ENCODE measurements at places on chromosomes 3 and 15. TPM values are rescaled to one million over a fixed set of nuclear protein-coding genes. Genes with fewer than 3 reads are reported as not detected.

DNA sequence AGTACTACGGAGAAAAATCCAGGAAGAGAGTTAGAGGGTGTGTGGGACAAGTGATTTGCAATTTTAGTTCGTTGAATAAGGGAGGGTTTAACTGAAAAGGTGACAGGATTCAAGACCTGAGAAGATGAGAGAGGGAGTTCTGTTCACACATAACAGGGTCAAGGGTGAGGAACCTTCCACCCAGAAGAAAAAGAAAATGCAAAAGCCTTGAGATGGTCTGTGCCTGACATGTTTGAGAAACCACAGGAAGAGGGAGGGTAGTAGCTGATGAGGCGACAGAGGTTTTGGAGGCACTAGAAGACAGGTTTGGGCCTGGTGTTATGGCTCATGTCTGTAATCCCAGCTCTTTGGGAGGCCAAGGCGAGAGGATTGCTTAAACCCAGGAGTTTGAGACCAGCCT lies 591 bp upstream of the SLC25A20 start:
- no peak for DNase-seq

The P3H2 gene
- total RNA-seq, result not detected

DNA sequence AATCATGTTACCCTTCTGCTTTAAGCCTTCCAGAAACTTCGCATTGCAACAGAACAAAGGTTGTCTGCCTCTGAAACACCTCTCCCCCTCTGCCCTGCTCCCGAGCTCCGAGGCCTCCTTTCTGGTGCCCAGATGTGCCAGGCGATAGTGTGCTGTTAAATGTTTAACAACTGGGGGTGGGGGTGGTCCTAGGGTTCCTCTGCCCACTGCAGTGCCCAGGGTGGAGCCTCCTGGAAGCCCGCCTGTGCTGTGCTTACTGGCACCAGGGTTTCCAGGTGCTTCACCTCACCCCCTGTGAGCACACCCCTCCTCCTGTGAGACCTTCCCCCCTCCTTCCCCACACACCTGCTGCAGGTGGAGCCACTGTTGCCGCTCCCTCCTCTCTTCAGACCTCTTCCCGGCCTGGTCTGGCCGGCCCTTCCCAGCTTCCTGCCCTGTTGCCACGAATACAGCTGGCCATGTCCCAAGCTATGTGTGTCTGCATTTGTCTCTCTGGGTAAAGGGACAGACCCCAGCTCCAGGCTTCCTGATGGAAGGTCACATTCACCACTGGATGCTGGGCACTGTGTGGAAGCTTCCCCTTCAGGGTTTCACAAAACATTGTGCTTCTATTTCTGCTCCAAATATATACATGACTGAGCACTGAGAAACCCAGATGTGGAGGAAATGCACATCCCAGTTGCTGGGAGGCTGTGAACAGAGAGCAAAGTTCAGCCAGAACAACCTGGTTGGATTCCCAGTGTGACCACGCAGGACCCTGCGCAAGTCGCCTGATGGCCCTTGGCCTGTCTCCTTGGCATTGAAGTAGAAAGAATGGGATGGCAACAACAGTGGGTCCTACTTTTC lies 37.2 kb downstream of the MGLL start:
- DNase-seq, result no peak

- DNase-seq, result no peak
Measured at GRCh38 chr15:25799906-25800700, 63.0 kb downstream of the ATP10A start.

The TGFBR2 gene
- 29.5 TPM for total RNA-seq

DNA sequence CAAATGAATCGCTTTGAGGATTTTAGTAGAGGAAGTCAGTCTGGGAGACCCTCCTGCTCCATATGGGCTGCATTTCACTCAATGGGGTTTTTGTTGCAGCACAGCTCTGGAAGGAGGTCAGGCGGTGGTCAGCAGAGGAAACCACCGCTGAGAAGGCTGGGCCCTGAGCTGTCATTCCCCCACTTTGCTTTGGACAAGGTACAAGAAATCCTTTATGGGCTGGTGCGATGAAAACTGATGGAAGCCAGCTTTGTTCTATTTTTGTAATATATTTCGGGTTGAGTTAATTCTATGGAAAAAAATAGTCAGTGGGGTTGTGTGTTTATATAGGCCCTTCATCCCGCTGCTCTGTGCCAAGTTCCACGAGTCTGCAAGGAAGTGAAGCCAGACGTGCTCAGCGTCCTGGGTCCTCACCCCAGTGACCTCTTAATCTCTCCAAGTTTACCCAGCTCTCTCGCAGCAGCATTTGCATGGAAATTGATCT lies 157.1 kb upstream of the TMC3 start:
- DNase-seq, result no peak

The HYAL1 gene
- 0.36 TPM for total RNA-seq

- DNase-seq, result no peak
Measured at GRCh38 chr15:89910891-89911626, 1.7 kb downstream of the ARPIN start.

DNA sequence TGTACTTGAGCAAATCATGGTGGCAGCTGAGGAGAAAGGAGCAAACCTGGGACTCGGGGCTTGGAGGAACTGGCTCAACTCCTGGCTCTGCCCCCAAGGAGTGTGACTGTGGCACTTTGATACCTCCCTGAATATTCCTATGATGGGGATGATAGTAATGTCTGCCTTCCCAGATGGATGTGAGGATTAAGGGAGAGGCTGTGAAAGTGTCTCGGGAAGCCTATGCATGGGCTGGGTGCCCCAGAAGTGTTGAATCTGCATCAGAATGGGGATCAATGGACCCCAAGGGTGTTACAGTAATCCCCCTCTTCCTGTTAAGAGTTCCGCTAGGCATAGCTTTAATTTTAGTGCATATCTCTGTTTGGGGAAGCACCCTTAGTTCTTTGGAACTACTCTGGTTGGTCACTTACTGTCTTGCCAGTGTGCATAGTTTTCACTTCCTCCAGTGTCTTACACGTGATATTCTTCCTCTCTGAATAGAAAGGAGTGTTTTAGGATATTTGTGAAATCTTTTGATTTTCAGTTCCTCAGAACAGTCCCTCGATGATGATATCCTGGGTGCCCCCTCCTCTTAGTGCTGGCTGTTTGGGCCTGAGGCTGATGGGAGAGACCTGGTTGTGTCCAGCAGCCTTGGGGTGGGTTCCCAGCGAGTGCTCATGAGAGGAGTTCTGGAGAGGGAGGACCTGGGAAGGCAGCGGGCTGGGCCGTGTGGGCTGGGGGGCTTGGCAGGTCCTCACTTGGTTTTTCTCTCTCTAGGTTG lies 97.5 kb downstream of the CHDH start:
- peak; percentile 71 for DNase-seq

DNA sequence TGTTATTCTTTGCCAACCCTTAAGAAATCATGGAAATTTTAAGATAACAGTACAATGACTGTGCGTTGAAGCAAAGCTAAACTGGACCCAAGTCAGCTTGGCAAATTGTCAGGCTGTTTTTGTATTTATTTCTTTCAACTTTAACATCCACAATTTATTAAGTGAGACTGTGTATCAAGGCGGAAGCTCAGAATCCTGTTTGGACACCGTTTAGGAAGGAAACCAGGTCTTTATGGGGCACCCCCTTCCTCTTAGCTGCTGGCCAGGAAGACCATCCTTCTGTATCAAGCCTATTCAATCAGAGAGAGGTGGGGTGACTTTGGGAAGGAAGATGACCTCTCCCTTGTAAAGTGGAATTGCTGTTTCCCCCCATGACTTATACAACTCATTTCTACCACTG lies 166.0 kb downstream of the MCTP2 start:
- no peak for DNase-seq

DNA sequence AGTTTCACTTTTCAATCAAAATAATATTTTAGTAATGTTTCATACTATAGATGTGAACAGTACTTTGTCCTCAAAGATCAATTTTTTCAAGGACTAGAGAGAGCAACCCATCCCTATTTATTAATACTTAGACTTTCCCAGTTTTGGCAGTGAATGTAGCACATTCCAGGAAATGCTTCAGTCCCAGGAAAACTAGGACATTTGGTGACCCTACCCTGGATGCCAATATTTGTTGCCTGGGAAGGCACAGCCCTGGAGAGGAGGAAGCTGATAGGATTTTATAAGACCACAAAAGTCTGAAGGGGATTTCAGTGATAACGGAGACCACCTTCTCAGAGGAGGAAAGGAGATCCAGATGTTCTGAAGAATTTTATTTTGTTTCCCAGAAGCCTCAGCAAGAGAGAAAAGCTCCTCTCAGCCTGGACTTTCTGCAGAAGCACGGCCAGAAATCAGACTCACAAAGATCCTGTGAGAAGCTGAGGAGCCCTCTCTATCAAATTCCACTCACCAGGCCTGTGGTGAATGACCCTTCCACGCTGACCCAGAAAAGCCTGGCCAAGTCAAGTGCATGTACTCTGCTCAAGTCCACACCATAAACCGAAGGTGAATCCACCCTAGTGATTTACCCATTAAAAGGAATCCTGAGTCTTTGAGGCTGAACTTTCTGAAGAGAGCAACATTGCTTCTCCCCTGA lies 87.7 kb upstream of the ABHD17C start:
- DNase-seq, result no peak

GRCh38 chr3:188051801-188052168 lies 102.2 kb upstream of the LPP start:
- no peak for DNase-seq

- DNase-seq, result no peak
Measured at GRCh38 chr15:39860200-39860599, 59.9 kb downstream of the GPR176 start.

DNA sequence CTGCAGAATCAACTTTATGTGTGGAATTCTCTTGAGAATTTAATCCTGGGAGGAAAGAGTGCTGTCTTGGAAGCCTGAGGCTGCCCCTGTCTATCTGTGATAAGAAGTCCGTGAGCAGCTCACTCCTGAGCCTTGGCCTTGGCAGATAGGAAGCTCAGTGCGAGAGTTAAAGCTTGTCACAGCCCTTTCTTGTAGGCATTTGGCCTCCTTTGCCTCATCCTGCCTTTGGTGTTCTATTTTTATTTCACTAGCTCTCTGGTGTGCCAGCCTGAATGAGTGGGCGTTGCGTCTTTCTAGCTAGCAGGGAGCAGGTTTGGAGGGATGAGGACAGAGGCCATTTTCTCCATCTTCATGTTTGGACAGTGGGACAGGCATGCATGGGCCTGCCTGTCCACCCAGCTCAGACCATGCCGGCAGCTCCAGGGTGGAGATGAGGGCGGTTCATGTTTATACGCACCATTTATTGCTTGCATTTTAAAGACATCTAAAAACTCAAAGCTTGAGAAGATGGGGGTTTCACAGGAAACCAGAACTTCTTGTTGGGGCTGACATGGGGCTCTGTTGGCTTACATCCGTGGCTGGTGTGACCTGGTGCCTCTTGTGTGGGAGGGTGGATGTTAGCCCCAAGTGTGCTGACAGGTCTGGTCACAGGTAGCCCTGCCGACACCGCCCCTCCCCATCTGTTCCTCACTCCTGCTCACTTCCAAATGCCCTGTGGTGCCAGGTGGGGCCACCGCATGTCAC lies 29.8 kb downstream of the IRAK2 start:
- no peak for DNase-seq

GRCh38 chr3:177201700-177202397 lies 4.6 kb upstream of the TBL1XR1 start:
- peak; percentile 56 for DNase-seq

The SYNPR gene
- not detected for total RNA-seq

The VWA5B2 gene
- total RNA-seq, result not detected

The NEK11 gene
- total RNA-seq, result 1.2 TPM

The HESX1 gene
- total RNA-seq, result 6.0 TPM

GRCh38 chr3:67901681-67902080 lies 247.3 kb upstream of the SUCLG2 start:
- peak; percentile 41 for DNase-seq

GRCh38 chr3:184611607-184612281 lies 50.2 kb downstream of the EPHB3 start:
- DNase-seq, result no peak

The PEX11A gene
- total RNA-seq, result 0.77 TPM

The STRIT1 gene
- not detected for total RNA-seq

GRCh38 chr15:100716456-100717085 lies 114.2 kb downstream of the ASB7 start:
- no peak for DNase-seq

DNA sequence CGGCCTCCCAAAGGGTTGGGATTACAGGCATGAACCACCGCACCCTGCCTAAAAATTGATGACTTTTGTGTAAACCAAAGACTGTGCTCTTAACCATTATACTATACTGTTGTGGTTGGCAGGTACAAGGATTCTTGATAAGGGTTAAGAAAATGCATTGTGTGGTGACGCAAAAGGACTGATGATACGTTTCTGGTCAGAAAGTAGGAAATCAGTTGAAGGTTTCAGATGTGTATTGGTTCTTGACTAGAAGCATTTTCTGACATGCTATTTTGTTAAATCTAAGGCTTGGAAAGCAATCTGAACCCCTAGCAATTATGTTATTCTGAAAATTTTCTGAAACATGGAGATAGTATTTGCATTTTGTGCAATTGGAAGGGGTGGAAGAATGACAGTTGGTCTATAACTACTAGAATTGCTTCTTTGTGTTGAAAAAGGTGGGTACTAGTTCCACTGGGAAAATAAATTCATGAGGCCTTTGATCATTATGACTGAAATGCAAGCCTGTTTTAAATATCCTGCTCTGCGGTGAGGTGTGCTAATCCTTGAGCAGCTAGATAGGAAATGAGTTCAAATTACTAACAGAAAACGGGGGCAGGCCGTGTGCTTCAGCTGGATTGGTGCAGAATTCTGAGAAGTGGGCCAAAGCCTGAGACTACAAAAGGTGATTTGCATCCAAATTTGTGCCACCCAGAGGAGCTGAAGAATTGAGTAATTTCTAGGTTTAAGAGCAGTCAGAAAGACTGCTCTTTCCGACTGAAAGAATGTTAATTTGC lies 66.0 kb upstream of the LRRFIP2 start:
- DNase-seq, result no peak

The GP5 gene
- not detected for total RNA-seq

DNA sequence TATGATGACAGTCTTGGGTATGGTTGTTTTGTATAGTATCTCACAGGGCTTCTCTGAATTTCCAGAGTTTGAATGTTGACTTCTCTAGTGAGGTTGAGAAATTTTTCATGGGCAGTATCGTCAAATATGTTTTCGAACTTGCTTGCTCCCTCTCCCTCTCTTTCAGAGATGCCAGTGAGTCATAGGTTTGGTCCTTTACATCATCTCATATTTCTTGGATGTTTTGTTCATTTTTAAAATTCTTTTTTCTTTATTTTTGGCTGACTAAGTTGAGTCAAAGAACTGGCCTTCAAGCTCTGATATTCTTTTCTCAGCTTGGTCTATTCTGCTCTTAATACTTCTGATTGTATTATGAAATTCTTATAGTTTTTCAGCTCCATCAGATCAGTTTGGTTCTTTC lies 282.3 kb upstream of the NECTIN3 start:
- no peak for DNase-seq

The ACAN gene
- total RNA-seq, result not detected

- no peak for DNase-seq
Measured at GRCh38 chr3:56813653-56813960, 11.9 kb upstream of the ARHGEF3 start.

GRCh38 chr3:94360987-94361386 lies 298.1 kb downstream of the NSUN3 start:
- no peak for DNase-seq

DNA sequence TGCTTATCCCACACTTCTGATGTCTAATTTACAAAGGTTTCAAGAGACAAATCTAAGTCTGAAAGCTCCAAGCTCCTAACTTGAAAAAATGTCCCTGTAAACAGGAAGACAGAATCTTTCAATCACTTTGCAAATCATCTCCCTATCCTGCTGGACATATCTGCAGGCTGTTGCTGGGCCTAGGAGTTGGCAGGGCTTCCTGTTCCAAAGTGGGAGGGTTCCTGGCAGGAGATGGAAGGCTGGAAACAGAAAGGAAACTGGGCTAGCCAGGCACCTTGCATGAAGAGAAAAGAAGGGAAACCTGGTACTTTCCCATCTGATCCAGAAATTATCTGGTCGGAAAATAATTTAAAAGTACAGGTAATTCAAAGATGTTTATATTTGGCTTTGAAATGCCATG lies 227.3 kb upstream of the IL12A start:
- no peak for DNase-seq
